Ureter (tissue), 1 donor: ENCODE measurements at places on chromosomes 3 and 15.
A peak's percentile ranks its signal among the peaks of the same experiment; 100 is the strongest.

GRCh38 chr3:26438981-26439884, 183.3 kb upstream of the LRRC3B start:
- DNase-seq, result no peak

GRCh38 chr3:49006408-49007067, 653 bp upstream of the WDR6 start:
- DNase-seq, result peak; percentile 58

DNA sequence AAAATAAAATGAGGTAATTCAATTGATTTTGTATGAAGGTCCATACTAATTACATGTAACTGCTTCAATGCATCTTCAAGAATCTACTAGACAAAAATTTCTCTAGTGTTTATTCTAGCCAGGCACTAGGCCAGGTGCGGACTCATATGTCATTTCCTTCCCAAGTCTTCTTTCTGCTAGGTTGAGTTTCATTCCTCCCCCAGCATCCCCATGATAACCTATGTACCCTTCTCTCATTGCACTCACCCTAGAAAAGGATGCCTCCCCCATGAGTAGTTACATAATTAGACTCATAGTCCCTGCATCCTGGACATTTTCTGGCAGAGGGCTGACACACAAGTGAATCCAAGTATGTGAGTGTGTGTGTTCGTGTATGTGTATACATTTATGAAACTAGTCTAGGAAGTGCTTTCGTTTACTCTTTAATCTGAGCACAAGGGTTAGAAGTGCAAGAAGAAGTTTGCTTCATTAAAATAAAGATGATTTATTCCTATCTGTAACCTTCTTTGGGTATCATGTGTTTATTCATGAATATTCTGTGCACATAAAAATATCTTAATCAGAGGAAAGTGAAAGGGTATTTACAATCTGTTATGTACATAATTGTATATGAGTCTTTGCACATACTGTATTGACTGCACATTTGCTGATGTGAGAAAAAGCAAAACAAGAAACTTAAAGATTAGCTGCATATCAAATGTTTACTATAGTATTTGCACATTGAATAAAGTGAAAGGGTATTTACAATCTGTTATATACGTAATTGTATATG, 585.6 kb upstream of the ZNF717 start:
- no peak for DNase-seq

DNA sequence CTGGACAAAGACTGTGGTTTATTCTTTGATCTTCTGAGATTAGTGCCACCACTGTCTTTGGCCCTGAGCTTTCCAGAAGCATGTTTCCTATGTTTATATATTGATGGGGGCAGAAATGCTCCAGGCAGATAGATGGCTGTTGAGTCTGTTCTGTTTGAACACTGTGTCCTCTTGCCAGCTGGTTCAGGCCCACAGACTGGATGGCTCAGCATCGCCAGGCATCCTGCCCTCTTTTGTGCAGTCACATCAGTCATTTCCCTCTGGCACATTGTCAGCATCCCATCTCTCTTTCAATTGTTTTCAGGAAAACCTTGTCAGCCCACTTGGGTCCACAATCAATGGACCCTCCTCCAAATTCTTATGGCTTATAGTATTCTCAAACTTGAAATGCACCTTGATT, 141.2 kb downstream of the NEK11 start:
- DNase-seq, result no peak

GRCh38 chr3:67870477-67870876, 216.1 kb upstream of the SUCLG2 start:
- no peak for DNase-seq

DNA sequence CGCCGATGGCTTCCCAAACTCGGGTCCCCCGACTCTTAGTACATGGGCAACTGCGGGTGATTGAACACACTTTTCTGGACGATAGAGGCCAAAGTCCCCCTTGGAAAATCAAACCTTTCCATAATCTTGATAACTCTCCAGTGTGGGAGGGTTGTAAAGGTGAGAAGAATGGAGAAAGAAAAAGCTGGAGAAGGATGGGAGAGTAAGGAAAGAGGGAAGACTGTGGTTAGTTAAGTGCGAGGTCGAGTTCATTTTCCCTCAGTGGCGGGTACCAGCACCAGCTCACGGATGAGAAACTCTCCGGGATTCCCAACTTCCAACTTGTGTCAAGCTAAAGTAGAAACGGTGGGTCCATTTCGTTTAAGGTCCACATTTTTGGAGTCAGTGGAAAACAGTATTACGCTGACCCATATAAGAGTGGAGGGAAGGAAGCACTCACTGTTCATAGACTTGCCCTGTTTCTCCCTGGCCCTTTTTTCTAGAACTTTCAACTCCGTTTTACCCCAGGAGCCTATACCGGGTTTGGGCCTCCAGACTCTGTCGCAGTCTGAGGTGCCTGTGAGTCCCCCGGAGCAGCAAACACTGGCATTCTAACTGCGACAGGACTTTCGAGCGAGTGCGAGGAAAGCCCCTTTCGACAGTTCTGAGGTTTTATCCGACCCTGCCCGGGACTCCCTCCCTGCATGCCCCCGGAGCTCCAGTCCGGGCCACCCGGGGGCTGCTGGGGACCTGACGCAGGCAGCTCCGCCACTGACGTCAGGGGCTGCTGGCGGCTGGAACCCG, 14.8 kb downstream of the ZIC1 start:
- DNase-seq, result no peak

DNA sequence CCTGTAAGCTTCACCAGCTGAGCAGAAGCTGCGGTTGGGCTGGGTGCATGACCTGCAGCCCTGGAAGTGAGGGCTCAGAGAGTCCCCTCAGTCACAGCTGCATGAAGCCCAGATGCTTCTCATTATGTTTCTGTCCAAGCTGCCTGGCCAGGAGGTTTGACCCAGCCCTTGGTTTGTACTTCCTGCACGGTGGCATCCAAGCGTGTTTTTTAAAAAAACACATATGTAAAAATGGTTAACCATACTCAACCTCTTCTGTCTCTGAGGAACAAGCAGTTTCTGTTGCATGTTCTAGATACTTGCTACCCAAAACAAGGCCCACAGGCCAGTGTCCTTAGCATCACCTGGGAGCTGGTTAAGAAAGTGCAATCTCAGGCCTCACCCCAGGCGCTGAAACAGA, 76.0 kb upstream of the ATP10A start:
- no peak for DNase-seq

DNA sequence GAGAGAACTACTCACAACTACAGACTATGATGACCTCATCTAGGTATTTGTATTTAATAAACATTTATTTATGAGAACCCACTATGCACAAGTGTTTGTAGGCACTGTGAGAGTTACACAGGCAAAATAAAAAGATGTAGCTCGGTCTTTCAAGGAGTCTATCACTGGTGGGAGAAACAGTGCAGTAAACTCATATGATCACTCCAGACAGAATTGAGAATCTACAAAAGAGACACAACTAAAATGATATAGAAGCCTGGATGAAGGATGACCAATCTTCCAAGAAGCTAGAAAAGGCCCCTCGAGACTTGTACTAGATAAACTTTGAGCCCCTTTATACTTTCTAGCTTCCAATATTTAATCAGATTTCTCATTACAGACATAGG, 70.2 kb upstream of the ZBTB20 start:
- DNase-seq, result no peak

DNA sequence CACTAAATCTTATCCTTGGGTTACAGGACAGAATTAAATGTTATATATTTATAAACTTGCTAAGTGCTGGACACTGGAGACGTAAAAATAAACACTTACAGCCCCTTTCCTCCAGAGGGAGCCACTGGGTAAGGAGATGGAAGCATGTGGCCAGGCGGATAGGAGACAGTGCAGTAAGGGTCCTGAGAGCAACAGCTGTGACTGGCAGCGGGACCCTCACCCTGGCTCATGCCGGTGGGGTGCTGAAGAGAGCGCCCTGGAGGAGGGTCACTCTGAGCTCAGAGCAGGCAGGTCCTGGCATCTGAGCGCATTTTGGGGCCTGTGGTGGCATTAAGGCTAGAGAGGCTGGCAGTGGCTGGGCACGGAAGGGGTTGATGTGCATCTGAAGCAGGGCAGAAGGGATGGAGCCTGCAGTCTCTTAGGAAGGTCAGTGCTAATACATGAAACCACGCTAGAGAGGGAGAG, 16.0 kb downstream of the SEC61A1 start:
- DNase-seq, result no peak

GRCh38 chr3:124519591-124520194, 210.6 kb upstream of the UMPS start:
- DNase-seq, result no peak

DNA sequence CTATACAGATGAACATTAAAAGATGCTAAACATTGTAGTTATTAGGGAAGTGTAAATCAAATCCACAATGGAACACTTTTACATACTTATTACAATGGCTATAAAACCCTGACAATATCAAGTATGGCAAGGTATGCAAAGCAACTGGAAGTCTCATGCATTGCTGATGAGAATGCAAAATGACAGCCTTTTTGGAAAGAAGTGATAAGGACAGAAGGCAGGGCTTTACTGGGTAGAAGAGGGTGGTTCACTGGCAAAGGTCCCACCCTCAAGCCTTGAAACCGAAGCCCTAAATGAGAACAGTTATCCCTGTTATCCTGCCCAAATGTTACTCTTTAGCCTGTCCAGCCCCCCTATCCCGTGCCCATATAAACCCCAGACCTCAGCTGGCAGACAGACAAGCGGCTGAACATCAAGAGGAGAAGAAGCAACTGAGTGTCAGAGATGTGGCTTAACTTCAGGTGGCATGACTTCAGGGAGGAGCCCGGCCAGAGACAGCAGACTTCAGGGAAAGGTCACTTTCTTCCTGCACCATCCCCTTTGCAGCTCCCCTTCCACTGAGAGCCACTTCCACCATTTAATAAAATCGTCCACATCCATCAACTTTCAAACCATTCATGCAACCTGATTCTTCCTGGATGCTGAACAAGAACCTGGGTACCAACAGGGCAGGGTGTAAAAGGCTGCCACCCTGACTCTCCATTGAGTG, 732 bp upstream of the GCSAM start:
- no peak for DNase-seq

DNA sequence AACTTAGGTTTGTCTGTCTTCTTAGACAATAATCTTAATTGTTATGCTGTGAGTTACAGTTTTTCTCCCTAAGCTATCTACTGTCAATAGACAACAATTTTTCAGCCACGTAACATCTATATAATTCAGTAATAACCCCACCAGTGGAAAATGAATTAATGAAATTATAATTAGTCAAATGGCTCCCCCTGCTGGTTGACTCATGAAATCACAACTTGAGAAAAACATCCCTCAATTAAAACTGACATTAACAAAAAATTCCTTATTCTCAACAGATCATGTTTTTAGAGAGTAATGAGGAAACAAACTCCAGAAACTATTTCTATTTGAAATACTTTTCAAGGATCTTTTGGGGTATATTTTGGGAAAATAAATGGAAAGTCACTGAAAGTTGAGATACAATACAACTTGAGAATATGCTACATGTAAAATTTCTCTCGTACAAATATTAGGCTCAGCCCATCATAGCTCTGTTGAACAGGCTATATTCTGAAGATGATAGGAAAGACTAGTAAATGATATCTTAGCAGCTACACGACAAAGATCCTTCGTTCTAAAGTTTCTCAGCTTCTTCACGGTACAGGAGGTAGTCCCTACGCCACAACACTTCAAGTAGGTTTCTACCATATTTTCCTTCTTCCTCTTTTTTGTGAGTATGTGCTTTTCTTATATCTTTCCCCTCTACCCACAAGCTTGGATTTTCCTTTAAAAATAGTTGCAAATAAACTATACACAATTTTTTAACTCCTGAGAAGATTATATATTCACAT, 20.7 kb downstream of the PPP1R2 start:
- DNase-seq, result no peak

GRCh38 chr3:10561946-10562560, 56.7 kb upstream of the ATP2B2 start:
- no peak for DNase-seq

GRCh38 chr15:28885630-28886430, at the start of gene APBA2:
Gene APBA2, plus strand, starts transcription at chr15:28885974. Its CDS starts 167,911 bp downstream, at chr15:29053885.
- DNase-seq, result no peak

- no peak for DNase-seq
These were observed at the start of gene CIDEC for GRCh38 chr3:9879830-9880549. Gene CIDEC, minus strand, starts transcription at chr3:9880253. Its CDS starts 1,767 bp downstream, at chr3:9878486.

DNA sequence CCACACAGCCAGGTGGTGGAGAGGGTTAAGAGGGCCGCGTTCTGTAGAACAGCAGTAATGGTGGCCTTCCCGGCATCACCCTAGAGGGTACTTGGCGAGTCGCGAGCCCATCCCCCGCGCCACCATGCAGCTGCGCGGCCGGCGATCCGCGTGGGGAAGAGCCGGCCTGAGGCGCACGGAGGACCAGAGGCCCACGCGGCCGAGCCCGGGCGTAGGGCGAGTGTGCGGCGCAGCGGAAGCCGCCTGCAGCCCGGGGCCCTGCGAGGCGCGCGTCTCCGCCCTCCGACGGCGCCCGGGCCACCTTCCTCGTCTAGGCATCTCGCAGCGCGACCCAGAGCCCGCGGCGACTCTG, 423 bp downstream of the TKT start:
- peak; percentile 60 for DNase-seq

DNA sequence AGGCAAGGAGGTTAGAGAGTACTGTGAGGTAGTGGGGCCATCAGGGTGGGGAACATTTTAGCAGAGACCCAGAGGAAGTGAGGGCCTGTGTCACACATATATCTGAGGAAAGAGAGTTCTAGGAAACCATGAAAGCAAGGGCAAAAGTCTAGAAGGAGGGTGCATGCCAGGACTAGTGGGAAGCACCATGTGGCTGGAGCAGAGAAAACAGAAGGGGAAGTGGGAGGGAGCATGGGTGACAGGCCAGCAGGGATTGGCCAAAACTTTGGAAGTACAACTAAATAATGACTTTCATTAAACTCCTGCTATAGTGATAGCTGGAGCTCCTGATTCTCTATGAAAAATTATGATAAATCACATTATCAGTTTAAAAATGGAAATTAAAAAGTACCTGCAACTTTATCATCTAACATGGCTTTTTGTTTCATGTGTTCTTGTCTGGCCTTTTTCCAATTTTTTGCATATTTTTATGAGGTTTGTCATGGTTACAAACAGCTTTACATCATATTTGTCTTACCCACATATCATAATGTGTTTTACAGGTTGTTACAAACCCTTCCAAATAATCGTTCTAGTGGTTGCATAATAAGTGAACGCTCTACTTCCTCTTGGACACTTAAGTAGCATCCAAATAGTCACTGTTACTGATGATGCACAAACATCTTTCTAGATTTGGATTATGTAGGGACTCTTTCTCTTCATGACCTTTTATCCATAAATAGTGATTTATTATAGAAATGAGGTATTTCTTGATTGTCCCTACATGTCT, 168.3 kb downstream of the NEK10 start:
- DNase-seq, result no peak

DNA sequence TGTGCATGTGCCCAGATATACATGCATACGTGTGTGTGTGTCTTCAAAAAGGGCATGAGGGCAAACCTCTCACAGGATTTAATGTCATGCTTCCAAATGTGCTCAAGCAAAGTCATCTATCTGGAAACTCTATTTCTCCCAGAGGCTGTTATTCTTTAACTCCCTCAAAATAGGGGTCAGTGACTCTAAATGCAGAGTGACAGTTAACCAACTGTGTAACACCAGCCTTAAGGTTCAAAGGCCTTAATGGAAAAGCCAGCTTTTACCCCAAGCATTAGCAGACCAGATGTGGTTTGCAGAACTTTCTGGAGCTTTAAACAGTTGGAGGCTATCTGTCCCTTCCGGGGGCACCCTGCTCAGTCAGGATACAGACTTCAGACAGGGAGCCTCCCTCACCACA, 70.4 kb upstream of the SLC7A14 start:
- no peak for DNase-seq
